ENCODE measurements at places on chromosomes 12 and 14.

DNA sequence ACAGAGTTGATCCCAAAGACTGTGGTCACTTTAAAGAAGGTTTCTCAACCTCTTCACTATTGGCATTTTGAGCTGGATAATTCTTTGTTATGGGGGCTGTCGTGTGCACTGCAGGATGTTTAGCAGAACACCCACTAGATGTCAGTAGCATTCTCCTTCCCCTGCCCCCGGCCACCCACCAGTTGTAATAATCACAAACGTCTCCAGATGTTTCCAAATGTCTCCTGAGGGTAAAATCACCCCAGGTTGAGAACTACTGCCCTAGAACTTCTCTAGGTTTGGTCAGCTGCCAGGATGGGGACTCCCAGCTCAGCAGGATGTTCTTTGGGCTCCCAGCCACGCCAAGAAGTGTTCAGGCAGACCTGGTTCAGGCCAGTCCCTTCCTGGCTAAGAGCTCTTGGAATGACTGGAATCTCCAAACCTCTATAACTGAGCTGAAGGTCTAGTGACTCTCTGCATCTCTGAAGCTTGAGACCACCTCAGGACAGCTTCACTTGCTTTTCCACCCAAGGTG lies 12.5 kb upstream of the AJUBA start:
- peak; percentile 46 for DNase-seq

GRCh38 chr14:105527381-105527825 lies 1.0 kb downstream of the TMEM121 start:
- DNase-seq = no peak

DNA sequence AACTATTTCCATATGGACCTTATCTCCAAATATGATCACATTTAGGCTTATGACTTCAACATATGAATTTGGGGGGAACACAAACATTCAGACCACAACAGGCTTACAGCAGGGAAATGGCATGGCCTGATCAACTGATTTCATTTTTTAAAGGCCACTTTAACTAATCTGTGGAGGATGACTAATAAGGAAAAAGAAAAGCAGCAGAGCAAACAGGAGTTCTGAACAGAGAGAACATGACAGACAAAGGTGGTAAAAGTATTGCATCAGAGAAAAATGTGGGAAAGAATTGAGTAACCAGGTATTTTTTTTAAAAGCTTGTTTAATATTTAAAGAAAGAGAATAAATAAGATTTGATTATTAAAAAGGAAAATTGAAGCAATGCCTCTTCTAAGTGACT lies 366.1 kb upstream of the TMPO start:
- no peak for DNase-seq

- DNase-seq = no peak
These were observed 735 bp upstream of the VASH1 start for GRCh38 chr14:76760331-76761135.
